Stimulated activated CD4-positive, alpha-beta T cell treated with anti-CD3 and anti-CD28 coated beads, Interleukin-4, amount 100 ng/mL, for 48 hours (primary cell): ENCODE measurements at places on chromosomes 12 and 14.

DNA sequence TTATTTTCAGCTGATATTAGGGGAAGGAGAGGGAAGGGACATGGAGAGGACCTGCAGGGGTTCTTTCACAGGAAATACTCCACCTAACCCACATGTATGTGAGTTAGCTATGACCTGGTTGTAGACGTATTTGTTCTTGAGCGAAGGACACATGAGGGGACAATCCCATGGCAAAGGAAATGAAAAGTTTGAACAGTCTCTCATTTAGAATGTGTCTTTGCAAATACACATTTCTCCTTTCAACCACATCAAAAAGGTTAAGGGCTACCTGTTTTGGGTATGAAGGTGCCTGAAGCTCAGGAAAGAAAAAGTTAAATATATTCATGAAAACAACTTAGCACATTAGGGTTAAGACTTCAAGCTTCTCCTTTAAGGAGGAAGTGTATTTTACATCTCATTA lies 7.4 kb downstream of the PYGL start:
- no peak for DNase-seq

DNA sequence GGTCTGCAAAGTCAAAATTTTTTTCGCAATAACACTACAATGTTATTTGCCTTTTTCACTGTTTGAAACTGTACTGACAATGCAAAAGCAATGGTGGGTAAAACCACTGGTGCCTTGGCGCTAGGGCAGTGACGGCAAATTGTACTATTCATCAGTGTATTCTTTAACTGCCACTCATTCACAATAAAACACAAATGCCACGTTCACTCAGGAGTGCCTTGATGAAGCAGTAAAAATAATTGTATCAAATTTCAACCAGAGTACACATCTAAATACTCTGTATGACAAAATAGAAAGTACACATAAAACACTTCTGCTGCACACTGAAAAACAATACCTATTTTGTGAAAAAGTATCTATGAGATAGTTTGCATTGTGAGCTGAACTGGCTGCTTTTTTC lies 17.8 kb downstream of the DCAF5 start:
- DNase-seq: no peak

GRCh38 chr14:33692762-33693161 lies 258.1 kb downstream of the EGLN3 start:
- no peak for DNase-seq

DNA sequence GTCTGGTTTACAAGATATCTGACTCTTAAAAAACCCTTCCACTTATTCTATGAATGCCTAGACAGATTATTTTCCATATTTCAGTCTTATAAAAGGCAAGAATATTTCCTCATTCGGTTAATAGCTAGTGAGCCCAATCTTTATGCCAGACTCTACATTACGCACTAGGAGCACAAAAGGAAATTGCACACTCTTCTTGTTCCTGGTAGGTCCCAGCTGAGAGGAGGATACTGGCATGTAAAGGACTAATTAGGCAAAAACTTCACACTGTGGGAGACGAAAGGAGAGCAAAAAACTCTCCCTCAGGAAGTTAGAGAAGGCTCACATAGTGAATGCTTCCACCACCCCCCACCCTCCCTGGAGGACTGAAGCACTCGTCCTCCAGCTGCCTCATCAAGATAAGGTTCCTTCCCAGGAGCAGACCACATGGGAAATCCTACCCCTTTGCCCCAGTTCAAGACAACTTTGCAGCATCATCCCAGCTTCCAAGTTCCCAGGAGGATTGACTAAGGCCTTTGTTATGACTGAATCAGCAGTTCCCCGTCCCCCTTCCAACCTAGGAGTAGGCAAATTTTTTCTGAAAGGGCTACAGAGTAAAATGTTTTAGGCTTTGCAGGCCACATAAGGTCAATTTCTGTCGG lies 14.5 kb downstream of the CAPZA3 start:
- no peak for DNase-seq

- no peak for DNase-seq
Observed at GRCh38 chr12:92463171-92463570, 239.6 kb upstream of the PLEKHG7 start.

- DNase-seq: no peak
Observed at GRCh38 chr14:33707716-33708115, 243.2 kb downstream of the EGLN3 start.

GRCh38 chr14:63342371-63342770 lies 23.6 kb upstream of the GPHB5 start:
- DNase-seq: no peak

- no peak for DNase-seq
Observed at GRCh38 chr14:71659159-71659558, 273.1 kb upstream of the RGS6 start.

DNA sequence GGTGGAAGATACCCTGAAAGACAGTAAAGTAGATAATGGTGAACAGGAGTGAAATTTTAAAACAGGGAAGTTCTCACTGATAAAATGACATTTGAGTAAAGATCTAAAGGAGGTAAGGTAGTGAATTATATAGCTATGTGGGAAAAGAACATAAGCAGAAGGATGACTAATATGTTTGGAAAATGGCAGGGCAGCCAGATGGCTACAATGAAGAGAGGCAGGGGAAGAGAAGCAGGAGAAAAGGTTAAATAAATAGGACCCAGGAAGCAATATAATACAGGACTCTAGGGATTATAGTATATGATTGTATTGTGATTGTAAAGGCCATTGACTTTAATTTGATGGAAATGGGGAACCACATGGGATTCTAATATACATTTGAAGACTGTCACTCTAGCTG lies 33.0 kb downstream of the SCFD1 start:
- no peak for DNase-seq

DNA sequence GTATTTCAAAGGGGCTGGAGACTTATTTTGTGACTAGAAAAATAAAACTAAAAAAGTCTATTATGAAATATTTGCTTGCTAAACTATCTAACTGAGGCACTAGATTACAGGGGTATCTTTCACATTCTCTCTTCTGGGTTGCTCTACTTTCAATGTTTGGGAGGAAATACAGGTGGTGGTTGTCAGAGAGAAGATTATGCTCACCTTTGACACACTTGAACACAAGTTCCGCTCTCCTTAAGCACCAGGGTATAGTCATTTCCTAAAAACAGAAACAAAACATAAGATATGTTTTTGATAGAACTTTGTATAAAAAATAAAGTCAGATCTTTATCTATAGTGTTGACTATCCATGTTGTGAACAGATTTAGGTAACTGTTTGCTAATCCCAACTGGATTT lies 45.4 kb upstream of the FGF6 start:
- no peak for DNase-seq

- DNase-seq: no peak
Observed at GRCh38 chr12:71139153-71139735, 18.6 kb downstream of the TSPAN8 start.

DNA sequence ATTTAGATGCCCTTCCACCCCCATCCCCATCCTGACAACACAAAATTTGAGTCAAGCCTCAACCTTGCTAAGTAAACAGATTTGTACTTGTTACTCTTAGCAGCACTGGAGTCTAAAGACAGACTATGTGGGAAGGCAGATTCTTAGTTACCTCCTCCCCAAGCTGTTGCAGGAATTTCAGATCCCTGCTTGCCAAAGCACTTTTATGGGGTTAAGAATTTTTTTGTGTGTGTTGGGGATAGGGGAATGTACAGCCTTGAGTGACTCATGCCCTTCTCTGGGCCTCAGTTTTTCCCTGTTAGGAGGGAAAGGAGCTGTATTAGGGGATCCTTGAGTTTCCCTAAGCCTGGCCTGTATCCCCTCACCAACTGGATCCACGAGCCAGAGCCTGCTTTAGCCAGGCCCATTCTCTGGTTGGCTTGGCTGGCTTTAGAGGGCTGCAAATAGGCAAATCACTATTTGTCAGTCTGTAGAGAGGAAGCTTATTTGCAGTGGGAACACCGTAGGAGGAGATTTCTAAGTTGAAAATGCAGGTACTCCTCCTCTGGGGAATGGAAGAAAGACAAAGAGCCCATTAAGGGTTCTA lies 27.7 kb upstream of the RNU6-8 start:
- DNase-seq: no peak

DNA sequence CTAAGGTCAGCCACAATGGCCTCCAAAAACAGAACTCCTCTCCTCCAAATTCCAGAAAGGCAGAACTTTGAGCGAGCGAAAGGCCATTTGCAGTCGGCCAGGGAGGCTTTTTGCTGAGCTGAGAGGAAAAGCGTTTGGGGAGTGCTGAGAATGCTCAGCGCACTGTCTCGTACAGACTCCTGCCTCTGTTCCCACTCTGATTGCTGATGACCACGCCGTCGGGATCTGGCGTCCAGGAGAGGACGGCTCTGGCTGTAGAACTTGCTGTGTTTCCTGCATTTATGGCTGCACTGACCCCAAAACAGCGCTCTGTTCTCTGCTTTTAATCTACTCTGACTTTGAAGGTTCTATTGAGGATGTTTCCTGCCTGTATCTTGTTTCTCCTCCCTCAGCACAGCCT lies 82.4 kb upstream of the WSCD2 start:
- no peak for DNase-seq

DNA sequence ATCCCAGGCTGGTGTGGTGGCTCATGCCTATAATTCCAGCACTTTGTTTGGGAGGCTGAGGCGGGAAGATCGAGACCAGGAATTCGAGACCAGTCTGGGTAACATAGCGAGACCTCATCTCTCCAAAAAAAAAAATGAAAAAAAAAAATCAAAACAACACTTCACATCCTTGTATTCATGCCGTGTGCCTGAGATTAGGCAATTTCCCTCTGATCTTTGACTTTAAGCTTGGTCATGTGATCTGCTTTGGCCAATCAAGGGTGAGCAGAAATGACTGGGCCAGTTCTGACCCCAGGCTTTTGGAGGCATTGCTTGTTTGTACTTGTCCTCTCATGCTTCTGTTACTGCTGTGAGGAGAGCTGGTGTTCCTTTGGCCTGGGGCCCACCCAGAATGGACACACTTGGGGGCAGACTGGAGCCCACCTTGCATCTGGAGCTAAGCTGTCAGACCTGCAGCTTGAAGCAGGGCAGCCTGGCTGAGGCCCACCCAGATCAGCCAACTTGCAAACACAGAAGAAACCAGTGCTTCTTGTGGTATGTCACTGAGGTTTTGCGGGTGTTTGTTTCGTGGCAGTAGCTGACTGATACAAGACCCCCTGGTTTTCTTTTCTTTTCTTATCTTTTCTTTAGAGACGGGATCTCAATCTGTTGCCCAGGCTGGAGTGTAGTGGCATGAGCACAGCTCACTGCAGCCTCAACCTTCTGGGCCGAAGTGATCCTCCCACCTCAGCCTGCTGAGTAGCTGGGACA lies 29.7 kb upstream of the TBX3 start:
- no peak for DNase-seq

- DNase-seq: peak; percentile 41
Observed at GRCh38 chr14:101705733-101706508, 55.6 kb upstream of the PPP2R5C start.

DNA sequence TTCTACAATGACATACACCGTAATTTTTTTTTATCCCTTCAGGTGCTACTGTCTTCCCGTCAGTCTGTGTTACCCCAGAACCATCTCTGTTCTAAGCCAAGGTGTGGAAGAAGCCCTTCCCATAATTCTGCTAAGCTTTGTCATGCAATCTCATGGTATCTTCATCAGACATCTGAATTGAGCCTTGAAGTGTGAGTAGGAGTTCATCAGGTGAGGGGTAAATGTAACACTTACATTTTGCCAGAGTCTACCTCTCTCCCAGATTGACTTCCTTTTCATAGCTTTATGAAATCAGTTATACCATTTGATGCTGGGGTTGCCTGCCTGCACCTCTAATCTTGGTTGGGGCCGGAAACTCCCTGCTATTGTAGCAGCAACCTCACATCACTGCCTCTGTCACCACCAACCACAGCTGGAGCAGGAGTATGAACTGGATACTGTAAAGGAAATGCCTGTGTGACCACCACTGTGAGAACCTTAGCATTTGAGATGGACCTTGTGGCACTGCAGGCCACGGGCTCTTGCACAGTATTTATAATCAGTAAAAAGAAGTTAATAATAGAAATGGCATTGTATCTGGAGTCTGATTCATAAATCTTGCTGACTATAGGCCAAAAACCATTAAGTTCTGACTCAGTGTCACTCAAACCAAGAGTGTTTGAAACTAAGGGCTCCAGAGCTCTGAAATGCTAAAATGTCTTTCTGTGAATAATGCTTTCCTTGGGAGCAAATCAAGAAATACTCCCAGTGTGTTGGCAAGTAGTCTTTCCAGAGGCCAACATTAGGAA lies 58.7 kb upstream of the STK38L start:
- DNase-seq: no peak

- DNase-seq: no peak
Observed at GRCh38 chr14:53952533-53952932, 4.1 kb downstream of the BMP4 start.

DNA sequence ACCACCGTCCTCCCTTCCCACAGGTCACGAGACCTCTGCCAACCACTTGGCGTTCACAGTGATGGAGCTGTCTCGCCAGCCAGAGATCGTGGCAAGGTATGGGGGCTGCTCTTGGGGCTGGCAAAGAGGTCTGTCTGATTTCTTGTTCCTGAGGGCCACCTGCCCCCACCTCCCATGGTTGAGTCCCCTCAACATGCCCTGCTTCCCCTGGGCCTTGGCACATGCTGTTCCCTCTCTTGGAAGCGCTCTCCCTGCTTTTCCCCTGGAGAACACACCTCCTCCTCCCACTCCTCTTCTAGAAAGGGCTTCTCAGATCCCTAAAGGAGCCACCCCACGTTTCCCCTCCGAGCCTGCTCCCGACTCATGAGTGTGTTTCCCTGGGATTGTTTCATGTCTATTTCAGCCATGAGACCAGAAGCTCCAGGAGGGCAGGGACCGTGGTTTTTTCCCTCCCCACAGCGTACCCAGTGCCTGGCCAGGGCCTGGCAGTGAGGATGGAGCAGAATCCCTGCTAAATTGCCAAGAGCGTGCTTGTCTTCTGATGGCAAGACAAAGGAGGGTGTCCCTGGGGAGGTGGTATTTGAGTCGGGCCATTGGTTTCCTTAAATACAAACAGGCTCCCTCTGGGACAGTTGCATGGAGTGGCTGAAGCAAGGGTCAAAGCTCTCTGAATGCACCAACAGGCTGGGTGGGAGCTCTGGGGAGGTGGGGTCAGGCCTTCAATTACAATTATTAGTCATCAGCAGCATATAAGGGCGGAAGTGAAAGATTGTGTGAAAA lies 34.1 kb downstream of the CYP46A1 start:
- DNase-seq: no peak

DNA sequence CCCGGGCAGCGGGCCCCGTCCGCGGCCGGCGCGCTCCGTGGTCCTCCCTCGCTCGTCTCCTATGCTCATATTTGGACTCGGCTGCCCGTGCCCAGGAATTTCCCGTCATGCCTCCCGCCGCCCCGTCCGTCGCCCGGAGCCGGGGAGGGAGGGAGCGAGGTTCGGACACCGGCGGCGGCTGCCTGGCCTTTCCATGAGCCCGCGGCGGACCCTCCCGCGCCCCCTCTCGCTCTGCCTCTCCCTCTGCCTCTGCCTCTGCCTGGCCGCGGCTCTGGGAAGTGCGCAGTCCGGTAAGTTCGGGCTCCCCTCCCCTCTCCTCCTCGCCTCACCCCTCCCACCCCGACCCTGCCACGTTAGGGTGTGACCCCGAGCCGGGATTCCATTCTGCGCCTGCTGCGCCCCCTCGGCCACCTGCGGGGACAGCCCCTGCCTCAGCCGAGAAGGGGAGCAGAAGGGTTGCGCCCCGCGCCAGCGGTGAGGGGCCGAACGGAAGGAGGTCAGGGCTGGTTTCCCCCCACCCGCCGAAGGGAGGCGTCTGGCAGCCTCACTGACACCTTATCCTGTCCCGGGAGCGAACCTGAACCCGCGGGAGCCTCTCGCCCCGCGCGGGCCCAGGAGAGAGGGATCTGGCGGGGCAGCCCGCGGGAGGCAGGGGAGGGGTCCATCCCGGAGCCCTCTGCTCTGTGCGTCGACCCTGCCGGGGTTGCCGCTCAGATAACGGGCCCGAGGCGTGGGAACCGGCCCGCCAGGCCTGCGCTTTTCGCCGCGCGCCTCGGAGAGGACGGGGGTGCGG lies at the start of gene MSRB3:
MSRB3 (plus strand) TSS at position 108 of the 793 bp plus-strand sequence. CDS start 29,897 bp downstream, outside the sequence.
- no peak for DNase-seq

- no peak for DNase-seq
Observed at GRCh38 chr12:1348606-1349005, 245.8 kb downstream of the FBXL14 start.
